ENCODE measurements at places on chromosomes 3 and 15.

- no peak for DNase-seq
Observed at GRCh38 chr3:33046521-33046920, 50.4 kb downstream of the GLB1 start.

- no peak for DNase-seq
Observed at GRCh38 chr3:108076564-108076963, 14.3 kb downstream of the CD47 start.

DNA sequence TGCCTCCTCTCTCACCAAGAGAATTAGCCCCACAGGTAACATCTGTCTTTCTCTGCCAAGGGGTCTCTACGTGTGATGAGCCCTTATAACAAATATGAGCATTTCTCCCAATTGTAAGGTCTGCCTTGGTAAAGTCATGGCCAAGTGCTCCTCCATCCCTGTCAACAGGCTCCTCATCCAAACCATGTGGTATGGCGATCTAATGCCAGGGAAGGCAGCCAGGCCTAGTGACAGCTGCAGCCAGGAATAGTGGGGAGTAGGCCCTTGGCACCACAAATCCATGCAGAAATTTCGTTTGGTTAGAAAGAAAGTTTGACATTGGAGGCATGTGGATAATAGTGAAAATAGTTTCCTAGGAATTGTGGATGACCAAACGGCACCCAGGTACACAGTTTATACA, 4.7 kb upstream of the LRTM1 start:
- DNase-seq, result no peak

DNA sequence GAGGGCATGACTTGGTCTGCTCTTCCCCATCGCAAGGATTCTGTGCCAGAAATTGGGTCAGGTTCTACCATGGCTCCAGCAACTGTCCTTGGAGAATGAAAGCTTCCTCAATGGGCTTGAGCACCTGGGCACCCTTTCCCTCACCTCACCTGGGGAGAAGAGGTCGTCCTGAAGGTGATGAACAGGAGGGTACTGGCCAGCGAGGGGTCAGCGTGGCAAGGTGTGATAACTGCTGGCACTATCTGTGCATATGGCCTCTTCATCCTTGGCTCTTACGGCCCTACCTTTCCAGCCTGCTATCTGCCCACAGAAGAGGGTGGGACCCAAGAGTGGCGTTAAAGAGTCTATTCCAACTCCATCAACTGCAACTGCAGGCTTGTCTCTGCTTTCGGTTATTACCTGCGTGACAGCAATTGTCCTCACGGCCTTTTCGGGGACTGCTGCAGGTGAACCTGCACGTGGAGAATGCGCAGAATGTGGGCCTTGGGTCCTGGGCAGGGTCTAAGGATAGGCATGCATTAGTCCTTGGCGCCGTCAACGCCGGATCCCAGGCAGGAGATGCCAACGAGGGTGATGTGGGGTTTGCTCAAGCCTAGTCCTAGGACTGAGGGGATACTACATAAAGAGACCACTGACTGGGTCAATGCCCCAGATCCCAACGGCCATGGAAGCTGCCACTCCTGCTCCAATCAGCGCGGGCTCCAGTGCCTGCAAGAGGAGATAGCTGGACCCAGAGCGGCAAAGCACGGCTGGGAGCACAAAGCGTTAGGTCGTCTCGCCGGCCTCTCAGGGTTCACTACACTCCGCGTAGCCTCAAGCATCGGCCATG, 625 bp upstream of the RBM15B start:
- DNase-seq, result no peak

DNA sequence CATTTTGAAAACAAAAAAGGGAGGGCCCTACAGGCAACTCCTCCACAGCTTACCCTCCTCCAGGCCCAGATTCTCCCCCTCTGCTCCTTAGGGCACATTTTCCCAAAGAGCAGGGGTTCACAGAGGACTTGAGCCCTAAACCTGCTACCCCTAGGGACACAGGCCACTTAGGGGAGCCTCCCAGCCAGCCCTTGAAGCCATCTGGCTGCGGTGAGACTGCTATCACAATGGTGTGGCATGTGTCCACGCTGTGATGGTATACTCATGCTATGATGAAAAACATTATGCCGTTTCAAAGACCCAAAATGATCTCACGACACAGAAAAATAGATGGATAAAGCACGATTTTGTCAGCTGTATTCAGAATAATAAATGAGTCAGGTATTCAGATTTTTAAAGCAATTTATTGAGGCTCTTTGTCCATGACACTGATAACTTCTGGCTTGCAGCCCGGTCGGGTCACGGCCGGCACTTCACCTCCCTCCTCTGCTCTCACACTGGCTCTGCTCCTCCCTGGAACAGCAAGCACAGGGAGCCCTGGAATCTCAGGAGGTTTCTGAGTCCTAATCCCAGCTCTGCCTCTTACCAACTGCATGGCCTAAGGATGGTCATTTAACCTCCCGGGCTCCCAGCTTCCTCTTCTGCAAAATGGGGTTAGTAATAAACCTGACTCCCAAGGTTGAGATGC, 115.3 kb downstream of the MEGF11 start:
- no peak for DNase-seq

Data from DMS 273 treated with DMSO at 0.1 percent for 48 hours (cell line).